NCI-H187 (cell line): ENCODE measurements at places on chromosomes 3 and 15.

DNA sequence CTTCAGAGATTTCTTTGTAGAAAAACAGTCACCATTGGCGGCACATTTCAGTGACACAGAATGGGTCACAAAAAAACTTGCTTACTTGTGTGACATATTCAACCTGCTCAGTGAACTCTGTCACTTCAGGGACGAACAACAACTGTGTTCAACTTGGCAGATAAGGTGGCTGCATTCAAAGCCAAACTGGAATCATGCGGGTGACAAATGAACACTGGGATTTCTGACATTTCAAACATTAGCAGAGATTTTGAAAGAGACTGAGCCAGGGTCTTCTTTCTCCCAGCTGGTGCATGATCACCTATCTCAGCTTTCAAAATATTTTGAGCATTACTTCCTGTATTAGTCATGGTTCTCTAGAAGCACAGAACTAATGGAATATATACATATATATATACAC, 1.9 kb upstream of the EID1 start:
- no peak for DNase-seq

DNA sequence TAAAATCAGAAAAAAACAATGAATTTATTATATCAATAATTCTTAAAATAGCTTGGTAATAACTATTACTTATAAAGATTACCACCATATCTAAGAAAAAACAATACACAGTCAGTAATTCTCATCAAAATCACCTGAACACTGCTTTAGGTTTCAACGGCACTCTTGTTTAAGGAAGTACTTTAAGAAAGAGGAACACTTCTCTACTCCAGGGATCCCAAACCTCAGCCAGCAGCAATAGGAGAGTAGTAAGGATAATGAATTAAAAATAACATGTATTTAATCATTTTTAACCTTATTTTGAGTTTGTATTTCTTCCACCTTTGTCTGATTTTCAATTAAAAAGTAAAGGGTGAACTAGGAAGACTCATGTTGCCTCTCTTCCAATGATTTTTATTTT, 494.0 kb upstream of the NR2F2 start:
- no peak for DNase-seq

GRCh38 chr3:38117163-38117716, 19.7 kb downstream of the ACAA1 start:
- no peak for DNase-seq

- DNase-seq, result no peak
Observed at GRCh38 chr15:57059026-57059660, 140.7 kb downstream of the TCF12 start.

GRCh38 chr3:156291272-156292123, 171.1 kb downstream of the KCNAB1 start:
- no peak for DNase-seq

DNA sequence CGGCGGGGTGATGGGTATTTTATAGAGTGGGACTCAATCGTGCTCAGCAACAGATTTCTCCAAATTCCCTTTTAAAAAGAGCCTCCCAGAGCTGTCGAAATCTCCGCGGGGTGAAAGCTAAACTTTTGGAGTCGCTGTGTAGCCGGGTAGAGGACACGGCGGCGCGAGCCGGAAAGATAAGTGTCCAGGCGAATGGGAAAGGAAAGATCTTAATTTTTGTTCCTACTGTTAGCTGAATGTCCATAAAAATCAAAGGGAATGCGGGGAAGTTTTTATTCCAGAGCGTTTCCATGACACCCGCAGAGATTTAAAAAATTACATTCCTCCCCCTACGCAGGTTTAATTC, 9.1 kb downstream of the EOMES start:
- no peak for DNase-seq
